ENCODE measurements at places on chromosomes 2 and 18. TPM values are rescaled to one million over a fixed set of nuclear protein-coding genes. Genes with fewer than 3 reads are reported as not detected.

- DNase-seq: no peak
Measured at GRCh38 chr2:232310121-232310520, 68.4 kb upstream of the ALPP start.

DNA sequence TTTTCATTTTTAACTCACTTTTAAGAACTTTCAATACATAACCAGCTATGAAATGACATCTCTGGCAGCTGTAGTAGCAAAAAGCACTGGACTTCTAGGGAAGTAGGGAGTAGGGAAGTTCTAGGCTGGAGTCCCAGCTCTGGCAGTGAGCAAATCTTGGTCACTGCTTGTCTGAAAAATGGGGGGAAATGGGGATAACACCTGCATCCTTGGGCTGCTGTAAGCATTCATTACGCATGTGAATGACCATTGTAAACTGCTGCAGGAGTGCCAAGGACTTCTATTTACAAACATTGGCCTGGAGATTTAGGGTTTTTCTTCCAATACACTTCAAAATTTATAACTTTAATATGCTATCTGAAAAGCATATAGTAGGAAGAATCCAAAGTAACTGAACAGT lies 972 bp upstream of the MPP4 start:
- no peak for DNase-seq

Gene KIF5C
- 0.87 TPM for total RNA-seq

Gene C2orf72
- 0.16 TPM for total RNA-seq

DNA sequence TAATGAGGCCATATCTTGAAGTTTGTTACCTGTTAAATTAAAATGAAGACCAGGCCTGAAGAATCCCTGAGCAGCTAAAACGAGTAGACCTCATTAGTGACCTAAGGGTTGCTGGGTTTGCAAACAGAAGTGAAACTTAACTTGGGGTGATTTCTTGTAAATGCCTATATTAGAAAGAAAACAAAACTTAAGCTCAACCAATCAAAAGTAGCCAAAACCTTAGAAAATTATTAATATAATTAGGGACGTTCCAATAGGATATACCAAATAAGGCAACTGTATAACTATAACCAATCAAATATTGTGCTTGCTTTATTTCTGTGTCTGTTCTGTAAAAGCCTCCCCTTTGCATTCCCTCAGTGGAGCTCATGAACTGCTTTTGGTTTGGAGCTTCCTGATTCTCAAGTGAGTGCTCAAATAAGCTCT lies 137.9 kb upstream of the VRK2 start:
- no peak for DNase-seq

Gene SCYGR4
- not detected for total RNA-seq

Gene LRRTM1
- 0.68 TPM for total RNA-seq

- DNase-seq: no peak
Measured at GRCh38 chr18:46660957-46661749, 4.1 kb upstream of the LOXHD1 start.

- DNase-seq: no peak
Measured at GRCh38 chr2:190121971-190122370, 59.4 kb upstream of the MSTN start.

DNA sequence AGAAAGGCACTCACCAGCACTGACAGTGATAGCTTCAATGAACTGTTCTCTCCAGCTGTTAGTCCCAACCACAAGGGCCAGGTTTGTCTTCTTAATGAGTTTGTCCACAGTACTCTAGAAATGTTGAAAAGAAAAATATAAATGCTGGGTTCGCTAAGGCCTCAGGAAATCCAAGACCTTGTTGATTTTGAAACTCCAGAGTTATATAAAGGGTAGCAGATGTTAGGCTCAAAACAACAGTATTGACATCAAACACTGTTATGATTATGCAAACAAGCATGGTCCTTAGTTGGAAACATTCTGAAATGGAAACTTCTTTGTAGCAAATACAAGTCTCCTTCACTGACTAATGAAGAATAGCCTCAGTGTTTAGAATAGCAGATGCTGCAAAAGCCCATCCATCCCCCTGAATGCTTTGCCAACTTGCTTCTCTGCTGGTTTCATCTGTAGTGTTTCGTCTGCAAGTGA lies 291.1 kb downstream of the SLC8A1 start:
- DNase-seq: no peak

Gene CHST10
- total RNA-seq: 10.5 TPM

- DNase-seq: no peak
Measured at GRCh38 chr2:30139131-30139870, 7.5 kb upstream of the YPEL5 start.

Gene NDC80
- total RNA-seq: 0.54 TPM

Gene HSBP1L1
- total RNA-seq: 12.5 TPM

DNA sequence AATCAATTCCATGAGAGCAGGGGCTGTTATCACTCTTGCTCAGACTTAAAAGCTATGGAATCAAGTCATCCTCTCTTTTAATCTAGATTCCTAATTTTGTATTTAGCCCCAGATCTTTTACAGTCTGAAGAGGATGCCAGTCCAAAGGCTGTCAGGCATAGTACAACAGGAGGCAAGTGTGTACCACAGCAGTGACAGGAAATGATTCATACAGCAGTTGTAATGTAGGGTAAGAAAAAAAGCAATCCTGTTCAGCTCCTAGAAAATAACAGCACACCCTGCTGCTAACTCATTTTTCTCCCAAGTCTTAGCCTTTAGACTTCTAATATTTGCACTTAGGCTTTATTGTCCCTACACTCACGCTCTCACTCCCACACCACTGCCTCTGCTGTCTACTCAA lies 127.8 kb upstream of the SYT4 start:
- no peak for DNase-seq

- DNase-seq: no peak
Measured at GRCh38 chr18:31245820-31246219, 72.1 kb upstream of the DSG1 start.

GRCh38 chr2:68519236-68519635 lies 51.9 kb downstream of the APLF start:
- DNase-seq: no peak

DNA sequence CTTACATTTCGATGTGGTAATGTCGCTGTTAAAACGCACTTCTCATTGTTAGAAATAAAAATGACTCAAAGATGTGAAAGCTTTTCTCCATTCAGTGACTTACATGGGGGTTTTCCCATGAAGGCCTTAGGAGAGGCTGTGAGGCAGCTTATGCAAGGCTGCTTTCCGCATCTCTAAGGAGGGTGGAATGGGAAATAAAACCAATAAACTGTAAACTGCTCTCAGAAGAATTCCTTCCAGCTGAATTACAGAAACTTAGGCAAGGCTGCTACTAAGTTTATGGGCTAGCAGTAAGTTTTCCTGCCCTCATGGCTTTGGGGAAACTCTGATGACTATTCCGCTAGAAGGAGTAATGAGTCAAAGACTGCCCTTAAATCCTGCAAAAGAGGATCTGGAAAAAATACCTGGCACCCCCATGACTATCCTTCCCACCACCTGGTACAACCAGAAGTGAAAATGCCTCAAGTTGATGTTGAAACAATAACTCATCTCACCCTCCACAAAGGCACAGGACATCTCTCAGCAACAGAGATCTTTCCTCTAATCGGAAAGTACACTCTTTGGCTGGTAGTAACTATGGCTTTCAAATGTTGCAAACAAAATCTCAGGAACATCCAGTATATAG lies 97.7 kb upstream of the SMAD7 start:
- no peak for DNase-seq

Gene PIK3C3
- total RNA-seq: 30.6 TPM

Gene TEX44
- not detected for total RNA-seq

Gene UPP2
- not detected for total RNA-seq

DNA sequence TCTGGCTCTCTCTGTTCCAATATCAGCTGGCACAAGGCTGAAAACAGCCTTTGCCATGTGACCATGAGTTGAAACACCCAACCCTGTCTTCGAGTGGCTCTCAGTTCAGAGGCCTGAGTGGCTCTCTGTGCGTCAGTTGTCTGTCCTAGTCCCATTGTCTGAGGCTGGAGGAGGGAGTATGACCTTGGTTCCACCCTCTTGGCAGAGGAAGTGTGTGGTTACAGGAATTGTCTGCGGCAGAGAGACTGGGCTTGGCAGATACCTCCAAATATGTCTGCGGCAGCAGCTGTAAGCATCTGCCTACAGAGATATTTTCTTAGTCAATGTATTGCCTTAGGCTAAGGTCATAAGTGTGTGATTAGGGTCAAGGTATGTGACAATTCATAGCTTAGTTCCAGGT lies 32.6 kb downstream of the CNGA3 start:
- no peak for DNase-seq

Gene NRP2
- 7.6 TPM for total RNA-seq

DNA sequence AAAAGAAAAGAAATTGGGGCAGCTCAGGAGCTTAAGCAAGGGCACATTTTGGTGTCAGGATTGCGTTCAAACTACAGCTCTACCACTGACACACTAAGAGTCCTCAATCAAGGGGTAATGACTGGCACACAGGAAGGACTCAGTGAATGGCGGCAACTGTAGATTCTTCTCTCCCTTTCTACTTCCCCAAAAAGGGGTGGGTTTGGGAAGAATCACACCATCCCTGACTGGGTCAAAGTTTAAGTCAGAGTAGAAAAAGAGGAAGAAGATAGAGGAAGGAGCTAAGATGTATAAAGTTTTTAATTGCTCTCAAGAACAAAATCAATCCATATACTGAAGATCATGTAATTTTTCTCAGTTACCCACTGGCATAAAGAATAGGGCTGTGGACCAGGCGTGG lies 2.6 kb downstream of the NLRC4 start:
- DNase-seq: no peak

- no peak for DNase-seq
Measured at GRCh38 chr2:10873790-10874437, 37.8 kb upstream of the KCNF1 start.

- DNase-seq: no peak
Measured at GRCh38 chr2:223328578-223328977, 273.6 kb downstream of the SCG2 start.

DNA sequence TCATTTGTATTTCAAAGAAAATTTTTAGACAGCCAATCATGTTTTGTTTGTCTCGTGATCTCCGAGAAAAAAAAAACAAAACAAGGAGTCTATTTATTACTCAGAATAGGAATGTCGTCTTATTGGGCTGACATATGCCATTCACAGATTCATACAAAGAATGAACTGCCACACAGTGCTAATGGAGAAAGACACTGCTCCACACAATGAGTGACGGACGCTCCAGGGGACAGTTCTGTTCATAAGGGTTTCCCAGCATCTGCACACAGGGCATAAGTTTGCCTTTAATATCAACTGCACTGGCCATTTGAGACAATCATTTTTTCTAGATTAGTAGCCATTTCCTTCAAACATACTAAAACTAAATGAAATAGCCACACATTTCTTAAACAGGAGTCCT lies 3.4 kb downstream of the SERTAD2 start:
- no peak for DNase-seq

GRCh38 chr2:137133225-137133624 lies 367.9 kb downstream of the THSD7B start:
- no peak for DNase-seq

Gene RRM2
- 4.2 TPM for total RNA-seq

Gene HRH4
- total RNA-seq: 0.19 TPM

Gene LRATD1
- 2.5 TPM for total RNA-seq

DNA sequence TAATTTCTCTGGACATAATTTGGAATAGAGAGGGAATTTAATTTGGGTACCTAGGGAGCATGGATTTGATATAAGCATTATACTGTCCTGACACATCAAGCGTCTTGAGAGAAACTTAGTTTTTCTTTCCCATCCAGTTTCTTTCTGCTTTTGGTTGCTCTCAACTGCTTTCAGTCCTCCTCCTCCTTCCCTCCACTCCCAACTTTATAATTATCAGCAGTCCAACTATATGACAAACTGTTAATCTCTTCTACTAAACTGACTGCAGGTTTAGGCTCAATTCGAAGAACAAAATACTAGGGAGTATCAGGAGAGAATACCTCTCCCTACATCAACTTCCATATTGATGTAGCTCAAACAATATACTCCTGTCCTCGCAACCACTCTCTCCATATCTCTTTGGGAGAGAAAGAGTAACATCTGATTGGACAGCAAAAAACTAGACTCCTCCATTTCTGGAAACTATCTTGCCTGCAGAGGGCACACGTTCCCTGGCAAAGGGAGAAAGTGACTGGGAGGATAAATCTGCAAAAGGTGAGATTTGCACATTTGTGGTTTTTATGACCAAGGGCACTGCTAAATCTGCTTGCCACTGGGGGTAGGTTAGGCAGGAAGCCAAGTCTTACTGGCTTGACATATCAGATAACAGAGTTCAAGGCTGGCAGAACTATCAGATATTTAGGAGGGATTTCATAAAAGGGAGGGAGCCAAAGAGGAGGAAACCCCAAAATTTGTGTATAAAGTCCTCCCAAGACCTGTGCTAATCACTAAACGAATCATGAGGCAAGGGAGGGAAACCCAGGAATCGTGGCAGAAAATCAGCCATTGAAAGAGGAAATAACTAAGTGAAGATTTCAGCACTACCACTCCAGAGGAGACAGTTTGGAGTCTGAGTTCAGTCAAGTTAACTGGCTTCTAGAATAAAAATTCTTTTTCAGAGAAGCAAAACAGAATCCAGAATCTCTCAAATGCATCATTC lies 40.0 kb downstream of the ICA1L start:
- DNase-seq: no peak

- no peak for DNase-seq
Measured at GRCh38 chr2:122754561-122754960, 999.1 kb downstream of the TSN start.

DNA sequence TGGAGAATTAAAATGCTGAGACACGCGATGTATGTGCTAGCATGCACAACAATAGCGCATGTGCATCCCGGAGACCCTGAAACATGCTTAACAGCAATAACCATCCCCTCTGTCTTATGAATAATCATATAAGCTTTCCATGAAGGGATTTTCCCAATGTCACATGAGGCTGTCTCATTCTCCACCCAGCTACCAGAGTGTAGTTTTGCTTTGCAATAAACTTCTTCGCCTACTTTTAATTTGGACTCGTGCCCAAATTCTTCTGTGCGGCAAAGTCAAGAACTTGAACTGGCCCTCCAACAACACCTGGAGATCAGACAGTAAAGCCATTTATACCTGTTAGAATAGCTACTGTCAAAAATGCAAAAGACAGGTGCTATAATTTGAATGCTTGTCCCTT lies 15.5 kb downstream of the LYG1 start:
- no peak for DNase-seq

DNA sequence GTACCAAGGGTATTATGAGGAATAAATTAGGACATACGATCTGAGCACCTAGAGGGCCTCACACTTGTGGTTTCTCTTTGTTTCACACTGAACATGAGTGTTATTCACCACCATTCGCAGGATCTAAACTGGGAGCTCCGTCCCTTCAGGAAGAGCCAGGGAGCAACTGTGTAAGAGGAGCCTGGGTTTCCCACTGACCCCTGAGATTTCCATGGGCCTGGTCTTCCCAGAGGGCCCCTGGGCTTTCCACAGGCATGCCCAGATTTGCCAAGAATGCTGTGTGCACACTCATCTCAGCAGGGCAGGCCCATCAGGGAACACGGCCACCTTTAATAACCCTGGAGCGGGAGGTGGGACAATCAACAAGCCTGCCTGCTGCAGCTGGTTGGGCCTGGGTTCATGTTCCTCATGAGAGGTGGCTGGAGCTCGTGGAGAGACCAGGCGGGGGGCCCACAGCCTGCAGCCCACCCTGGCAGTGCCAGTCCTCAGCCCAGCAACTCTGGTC lies 416.8 kb upstream of the MYT1L start:
- DNase-seq: no peak

- DNase-seq: no peak
Measured at GRCh38 chr2:231621051-231621879, 28.6 kb downstream of the TEX44 start.
